ENCODE measurements at places on chromosomes 13 and 19.

DNA sequence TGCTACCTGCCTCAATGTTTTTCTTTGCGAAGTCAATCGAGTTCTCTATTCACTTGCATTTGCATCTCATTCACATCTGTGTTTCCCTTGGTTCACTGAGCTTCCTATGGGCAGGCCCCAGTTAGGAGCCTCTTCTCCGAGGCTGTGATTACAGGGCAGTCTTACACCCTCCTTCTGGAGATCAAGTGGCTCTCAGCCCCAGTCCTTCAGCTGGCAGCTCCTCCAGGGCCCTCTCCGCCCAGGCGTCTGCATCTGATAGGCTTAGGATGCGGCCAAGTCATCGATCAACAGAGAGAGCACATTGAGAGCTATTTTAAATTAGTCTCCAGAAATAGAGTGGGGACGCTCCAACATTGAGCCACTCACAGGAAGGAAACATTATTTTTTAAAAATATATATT, 44.2 kb downstream of the MBNL2 start:
- peak; percentile 73 for DNase-seq

- DNase-seq: no peak
Observed at GRCh38 chr19:50910722-50911121, 473 bp downstream of the KLK4 start.

DNA sequence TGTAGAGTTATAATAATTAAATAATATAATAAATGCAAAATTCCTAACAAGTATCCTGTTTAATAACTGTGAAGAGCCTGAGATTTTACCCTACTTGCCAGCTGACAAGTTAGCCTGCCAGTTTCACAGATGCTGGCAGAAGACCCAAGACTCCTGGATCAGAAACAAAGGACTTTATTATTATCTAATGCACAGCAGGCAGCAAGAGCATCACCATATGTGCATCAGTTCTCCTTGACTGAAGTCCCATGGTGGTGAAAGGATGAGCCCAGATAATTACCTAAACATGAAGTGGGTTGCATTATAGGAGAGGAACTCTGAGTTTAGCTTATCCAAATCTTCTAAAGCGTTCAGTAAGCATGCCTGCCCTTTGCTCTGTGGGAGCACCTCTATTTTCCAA, 39.1 kb upstream of the MTIF3 start:
- peak; percentile 50 for DNase-seq

- DNase-seq: peak; percentile 88
Observed at GRCh38 chr13:51453959-51454703, 1.3 kb upstream of the INTS6 start.

DNA sequence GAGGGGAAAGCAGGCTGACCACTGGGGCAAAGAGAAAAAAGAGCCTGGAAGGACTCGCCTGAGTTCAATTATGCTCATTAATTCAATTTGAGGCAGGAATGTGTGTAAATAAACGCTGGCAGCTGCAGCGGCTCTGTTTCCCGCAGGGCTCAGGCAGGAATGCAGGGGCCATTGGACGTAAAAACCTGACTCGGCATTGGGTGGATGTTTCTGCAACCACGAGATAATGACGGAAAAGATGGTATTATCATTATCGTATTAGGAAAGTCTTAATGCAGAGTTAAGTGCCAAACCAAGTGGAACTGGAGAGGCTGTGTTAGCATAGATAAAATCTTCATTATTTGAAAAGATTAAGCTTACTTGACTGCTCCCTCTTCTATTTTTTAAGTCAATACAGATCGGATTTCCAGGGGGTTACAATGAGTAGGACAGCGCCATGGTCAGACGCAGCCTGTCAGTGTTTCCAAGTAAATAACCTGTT, 169.8 kb downstream of the SHISA2 start:
- DNase-seq: peak; percentile 27

GRCh38 chr19:17996826-17997316, 11.1 kb upstream of the ARRDC2 start:
- peak; percentile 64 for DNase-seq

- no peak for DNase-seq
Observed at GRCh38 chr19:30375553-30376031, 3.4 kb downstream of the ZNF536 start.

GRCh38 chr19:33377586-33378475, 4.3 kb downstream of the CEBPG start:
- no peak for DNase-seq

- DNase-seq: no peak
Observed at GRCh38 chr13:31221057-31221456, 21.3 kb downstream of the B3GLCT start.

GRCh38 chr19:5719274-5719960, 529 bp downstream of the LONP1 start:
- DNase-seq: peak; percentile 32

GRCh38 chr13:35309706-35310105, 166.8 kb downstream of the MAB21L1 start:
- peak; percentile 87 for DNase-seq

DNA sequence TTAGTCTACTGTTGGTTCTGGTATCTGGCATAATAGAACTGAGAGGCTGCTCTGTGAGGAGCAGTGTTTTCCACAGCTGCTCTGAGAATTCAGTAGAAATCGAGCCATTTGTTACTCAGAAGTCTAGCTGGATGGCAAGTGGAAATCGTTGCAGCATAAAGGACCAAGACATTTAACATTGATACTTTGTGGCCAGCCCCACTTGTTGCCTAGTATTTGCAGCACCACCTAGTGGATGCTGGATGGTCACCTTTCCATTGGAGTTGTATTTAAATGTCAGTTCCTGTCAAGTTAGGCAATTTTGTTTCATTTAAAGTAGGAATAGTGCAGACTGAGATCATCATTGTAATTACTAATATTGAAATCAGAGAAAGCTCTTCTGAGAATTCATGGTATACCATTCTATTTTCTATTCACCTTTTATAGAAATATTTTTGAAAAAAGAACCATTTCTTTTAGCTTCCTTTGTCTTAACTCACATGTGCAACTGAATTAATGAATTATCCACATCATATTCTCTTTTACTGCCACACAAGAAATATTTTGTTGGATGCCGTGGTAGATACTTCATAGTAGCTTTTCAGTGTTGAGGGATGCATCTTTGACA, 64.6 kb downstream of the PDS5B start:
- DNase-seq: no peak

DNA sequence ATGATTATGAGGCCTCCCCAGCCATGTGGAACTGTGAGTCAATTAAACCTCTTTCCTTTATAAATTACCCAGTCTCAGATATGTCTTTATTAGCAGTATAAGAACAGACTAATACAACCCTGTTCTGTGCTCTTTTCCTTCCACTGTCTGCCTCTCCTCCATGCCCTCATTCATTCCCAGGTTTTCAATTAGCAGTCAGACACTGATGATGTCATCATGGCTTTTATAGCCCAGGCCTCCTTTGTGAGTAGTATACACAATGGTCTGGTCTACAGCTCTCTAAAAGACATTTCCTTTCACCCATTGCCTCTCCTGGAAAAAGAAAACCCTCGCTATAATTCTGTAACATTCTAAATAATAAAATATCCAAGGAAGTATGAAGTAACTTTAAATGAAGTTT, 25.5 kb downstream of the FGF14 start:
- no peak for DNase-seq

GRCh38 chr13:25992076-25992475, 59.7 kb downstream of the SHISA2 start:
- no peak for DNase-seq

GRCh38 chr13:51815848-51816247, 11.9 kb upstream of the DHRS12 start:
- no peak for DNase-seq

DNA sequence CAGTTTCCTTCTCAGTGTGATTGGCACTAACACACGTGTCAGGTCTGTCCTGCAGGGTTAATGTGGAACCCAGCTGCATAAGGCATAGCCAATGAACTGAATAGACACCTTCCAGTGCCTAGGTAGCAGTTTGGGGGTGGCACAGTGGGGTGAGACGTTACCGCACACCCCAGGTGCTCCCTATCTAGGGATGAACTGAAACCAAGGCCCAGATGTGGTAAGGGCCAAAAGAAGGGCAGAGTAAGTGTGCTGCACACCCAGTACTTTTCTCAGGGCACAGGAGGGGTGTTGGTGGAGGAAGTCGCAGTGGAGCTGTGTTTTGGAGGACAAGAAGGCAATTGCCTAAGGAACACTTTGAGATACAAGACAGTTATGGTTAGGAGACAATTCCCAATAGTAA, 317.9 kb upstream of the TSHZ3 start:
- DNase-seq: no peak

DNA sequence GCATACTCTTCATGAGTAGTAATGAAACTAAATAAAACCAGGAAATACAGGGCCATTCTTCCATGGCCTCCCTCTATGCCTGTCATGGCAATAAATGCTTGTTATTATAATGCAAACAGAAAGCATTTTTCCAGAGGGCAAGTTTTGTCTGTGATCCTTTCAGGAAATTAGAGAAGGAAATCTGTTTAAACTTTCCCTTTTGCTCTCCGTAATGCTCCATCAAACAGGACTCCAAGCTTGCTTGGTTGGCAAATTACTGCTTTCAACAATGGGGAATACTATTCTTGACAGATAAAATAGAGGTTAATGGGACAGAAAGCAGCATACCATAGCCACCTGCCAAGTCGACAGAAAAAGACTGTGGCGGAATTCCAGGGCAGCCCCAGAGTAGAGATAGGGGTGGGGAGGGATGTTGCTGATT, 252.5 kb downstream of the LHFPL6 start:
- no peak for DNase-seq

- DNase-seq: no peak
Observed at GRCh38 chr19:2449019-2449418, 7.7 kb downstream of the LMNB2 start.

DNA sequence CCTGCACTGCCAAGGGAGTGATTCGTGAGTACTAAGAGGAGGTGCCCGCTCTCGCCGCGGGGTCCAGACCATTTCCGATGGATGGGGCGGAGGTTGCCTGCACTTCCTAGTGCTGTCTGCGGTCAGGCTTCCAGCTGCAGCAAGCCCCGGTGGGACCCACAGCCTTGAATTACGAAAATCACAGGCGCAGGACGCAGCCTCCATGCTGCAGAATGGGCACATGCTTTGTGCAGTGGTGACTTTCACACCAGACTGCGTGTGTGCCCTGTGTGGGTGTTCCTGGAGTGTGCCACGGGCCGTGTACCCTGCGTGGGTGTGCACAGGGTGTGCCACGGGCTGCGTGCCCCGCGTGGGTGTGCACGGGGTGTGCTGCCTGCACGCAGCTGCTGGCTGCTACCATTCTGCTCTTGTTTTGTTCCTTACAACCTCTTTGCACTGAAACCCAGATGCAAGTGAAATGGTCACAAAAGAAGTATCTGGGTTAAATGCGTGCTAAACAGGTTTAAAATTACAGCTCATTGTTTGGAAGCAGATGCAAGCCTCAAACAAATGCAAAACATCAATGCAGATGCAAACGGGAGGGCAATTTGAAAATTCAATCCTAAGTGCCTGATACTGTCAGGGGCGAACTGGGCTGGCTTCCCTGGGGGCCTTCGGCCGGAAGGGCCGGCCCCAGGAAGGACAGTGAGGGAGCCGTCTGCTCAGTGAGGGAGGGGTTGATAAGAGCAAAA, 221.2 kb upstream of the SOX1 start:
- DNase-seq: no peak

DNA sequence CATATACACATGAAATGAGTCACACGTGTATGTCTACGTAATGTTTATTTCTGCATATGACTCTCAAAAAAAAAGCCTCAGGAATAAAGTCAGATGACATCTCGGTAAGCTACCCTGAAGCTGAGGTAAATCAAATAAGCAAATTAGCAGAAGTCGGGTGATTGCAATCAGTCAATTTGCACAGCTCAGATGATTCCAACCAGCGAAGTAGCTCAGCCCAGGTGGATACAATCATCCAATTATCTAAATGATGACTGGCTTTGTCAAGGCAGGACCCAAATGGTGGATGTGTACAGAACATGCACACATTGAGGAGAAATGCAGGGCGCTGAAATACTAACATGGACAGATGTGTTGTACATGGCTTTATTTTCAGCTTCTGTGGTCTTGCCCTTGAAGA, 148.5 kb downstream of the ZNF486 start:
- DNase-seq: no peak

DNA sequence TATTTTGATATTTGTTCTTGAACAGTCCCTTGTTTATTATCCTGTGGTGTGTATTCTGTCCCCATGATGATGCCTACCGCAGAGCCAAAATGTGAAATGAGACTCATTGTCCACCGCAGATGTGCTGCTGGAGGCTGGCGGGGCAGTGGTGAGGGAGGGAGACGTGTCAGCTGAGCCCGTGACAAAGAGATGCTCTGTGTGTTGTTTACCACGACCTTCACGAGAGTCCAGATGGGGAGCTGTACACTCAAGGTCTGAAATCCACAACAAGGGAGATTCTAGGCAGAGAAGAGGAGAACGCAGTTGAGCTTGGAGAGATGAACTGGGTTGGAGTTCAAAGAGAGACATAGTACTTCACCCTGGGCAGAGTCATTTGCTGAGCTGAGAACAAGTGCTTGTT, 20.8 kb upstream of the AMER2 start:
- no peak for DNase-seq
